AG08396 (cell line): ENCODE measurements at places on chromosomes 5 and 9.
A peak's percentile ranks its signal among the peaks of the same experiment; 100 is the strongest.

DNA sequence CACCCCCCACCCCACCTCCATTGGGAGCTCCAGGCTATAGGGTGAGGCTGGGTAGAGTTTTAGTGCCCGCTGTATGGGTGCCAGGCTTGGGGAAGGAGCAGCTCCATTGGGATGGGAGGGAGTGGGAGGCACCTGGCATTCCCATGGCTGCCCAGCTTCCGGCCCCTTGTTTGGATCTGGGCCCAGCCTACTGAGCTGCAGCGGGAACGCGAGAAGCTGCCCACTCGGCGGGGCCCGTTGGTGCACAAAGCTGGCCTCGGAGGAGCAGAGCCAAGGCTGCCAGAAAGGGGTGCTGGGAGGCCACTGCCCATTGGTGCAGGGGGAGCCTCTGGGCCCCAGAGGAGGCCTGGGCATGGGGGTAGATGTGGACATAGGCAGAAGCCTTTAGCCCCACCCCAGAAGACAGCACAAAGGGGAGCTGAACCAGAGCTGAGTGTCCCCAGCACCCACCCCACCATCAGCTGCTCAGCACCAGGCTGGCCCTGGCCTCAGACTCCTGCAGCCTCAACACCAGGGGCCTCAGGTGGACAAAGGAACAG is 4.4 kb downstream of the LCN9 start:
- peak; percentile 2 for DNase-seq

DNA sequence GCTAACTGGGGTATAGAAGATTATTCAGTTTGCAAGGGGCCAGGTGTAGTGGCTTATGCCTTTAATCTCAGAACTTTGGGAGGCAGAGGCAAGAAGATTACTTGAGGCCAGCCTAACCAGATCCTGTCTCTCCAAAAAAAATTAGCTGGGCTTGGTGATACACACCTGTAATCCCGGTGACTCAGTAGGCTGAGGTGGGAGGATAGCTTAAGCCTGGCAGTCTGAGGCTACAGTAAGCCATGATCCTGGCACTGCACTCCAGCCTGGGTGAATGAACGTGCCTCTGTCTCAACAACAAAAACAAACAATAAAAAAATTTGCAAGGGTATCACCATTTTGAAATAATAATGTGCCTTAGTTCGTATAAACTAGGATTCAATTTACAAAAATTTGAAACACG is 51.3 kb downstream of the BAAT start:
- DNase-seq: no peak

DNA sequence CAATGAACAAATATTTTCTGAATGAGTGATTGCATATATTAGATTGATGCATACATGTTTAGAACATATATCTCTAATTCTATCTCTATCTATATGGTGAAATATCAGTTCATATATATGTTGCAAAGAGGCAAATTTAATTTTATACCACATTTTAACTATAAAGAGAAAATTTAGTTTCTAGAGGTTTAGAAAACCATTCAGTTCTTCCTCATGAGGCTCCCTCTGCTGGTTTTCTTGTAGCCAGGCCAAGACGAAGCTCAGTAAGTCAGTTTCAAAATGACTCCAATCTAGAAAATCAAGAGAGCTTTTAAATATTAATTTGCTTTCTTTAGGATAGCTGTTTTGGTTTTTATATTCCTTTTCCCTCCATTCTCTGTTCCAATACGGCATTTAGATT is 312.1 kb downstream of the TMEM232 start:
- peak; percentile 5 for DNase-seq

DNA sequence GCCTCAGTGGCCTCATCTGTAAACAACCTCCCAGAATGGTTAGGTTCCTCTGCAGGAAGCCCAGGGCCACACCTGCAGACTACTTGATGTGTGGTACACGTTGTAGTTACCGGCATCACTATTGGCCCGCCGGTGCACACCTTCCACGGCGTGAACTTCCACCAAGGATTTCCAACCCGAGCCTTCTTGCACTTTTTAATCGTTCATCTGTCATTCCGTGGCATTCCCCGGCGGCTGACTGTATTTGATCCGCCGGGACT is 5.3 kb upstream of the TRIM41 start:
- no peak for DNase-seq

GRCh38 chr9:19967216-19967887 is 178.5 kb upstream of the SLC24A2 start:
- no peak for DNase-seq

GRCh38 chr5:15932066-15932465 is 247.5 kb downstream of the MARCHF11 start:
- no peak for DNase-seq
